ENCODE measurements at places on chromosomes 5 and 9. TPM values are rescaled to one million over a fixed set of nuclear protein-coding genes. Genes with fewer than 3 reads are reported as not detected.

GRCh38 chr9:20740929-20741582 is 57.0 kb downstream of the FOCAD start:
- DNase-seq, result no peak

SNX18 gene
- 23.9 TPM for total RNA-seq

TMEM215 gene
- not detected for total RNA-seq

ZFP2 gene
- 0.40 TPM for total RNA-seq

ANKDD1B gene
- total RNA-seq, result 0.44 TPM

TTC39B gene
- 12.1 TPM for total RNA-seq

DNA sequence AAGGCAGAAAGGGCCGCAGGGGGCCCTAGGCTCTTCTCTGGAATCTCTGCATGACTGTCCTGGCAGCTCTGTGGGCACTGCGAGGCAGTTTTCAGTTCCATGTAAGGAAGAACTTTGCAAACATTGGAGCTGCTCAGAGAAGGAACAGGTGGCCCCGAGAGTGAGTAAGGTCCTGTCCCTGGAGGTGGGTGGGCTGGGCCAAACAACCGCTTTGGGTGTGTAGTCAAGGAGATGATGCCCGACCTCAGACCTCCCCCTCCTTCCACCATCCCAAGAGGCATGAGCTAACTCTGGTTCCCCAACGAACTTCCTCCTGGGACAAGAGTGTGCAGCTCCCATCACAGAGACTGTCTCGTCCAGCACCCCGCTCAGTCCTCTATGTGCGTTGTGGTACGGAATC is 20.5 kb downstream of the CSF1R start:
- DNase-seq, result no peak
